ENCODE measurements at places on chromosomes 5 and 9.

DNA sequence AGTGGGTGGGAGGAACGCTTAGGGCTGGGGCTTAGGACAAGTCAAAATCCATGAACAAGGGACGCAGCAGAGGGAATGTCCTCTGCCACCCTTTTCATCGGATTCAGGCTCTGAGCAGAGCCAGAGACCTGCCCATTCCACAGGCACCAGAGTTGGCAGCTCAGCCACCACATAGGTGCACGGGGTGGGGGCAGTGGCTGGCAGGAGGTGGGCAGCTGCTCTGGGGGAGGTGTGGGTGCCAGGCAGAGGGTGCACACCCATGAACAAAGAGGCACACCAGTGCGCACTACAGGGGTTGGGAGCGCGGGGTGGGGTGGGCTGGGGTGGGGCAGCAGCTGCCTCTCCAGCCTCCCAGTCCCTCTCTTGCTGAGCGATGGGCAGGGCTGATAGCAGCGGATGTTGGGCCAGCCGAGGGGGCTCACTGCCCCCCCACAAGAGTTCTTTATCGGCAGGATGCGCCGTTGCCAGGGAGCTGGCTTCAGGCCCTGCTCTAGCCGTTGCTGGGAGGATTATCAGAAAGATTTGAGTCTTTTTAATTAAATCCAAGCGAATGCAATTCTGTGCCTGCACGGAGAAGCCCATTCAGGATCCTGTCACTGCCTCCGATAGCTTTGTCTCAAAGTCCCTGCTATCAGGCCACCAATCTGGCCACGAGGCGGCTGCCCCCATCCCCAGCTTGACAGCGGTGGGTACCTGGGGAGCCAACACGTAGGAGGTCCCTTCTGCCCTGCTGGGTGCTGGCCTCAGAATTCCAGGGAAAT, 64.3 kb upstream of the LMX1B start:
- no peak for DNase-seq

DNA sequence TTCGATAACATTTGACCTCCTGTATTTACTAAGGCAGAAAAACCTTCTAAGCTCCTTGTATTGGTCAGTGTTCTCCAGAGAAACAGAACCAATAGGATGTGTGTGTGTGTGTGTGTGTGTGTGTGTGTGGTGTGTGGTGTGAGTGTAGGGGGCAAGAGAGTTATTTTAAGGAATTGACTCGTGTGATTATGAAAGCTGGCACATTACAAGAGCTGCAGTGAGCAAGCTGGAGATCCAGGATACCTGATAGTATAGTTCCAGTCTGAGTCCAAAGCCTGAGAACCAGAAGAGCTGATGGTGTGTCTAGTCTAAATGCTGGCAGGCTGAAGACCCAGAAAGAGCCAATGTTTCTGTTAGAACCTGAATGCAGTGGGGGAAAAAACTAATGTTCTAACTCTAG, 21.2 kb upstream of the PIK3R1 start:
- no peak for DNase-seq

DNA sequence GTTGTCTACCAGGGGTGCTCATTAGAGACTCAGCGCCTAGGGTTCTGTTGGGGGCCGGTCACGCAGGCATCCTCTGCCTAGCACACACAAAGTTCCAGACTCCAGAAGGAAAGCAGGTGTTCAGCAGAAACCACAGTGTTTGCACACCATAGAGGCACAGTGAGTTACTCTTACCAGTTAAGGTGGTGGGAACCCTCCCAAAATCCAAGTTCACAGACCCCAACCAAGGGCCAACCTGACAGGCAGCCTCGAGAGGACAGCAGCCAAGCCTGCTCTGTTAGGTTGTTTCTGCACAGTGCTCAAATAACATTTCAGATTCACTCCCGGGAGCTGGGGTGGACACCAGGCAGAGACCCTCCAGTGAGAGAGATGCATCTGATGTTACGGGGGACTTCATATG, 36.2 kb downstream of the SECISBP2 start:
- DNase-seq = no peak

GRCh38 chr5:145471831-145472612, 363.1 kb downstream of the PRELID2 start:
- DNase-seq = no peak

DNA sequence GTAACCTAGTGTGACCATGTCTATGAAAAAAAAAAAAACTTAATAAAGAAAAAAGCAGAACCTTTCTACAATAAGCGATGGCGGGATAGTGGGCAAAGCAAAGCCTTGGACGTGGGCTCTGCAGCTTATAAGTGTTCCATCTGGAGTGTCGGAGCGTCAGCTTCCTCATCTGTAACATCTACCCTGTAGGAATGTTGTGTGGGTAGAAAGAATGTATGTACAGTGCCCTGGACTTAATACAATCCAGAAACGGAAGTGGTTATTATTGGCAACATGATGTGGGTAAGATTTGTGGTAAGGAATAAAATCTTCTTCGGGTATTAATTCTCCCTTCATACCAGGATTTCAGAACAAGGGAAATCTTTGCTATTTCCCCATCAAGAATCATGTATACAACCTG, 66.5 kb downstream of the SEMA5A start:
- no peak for DNase-seq

GRCh38 chr9:124264823-124265233, 7.1 kb downstream of the NEK6 start:
- no peak for DNase-seq

GRCh38 chr5:114361724-114362196, at the start of gene KCNN2:
Gene KCNN2, plus strand, starts transcription at chr5:114362070. Its CDS starts 70 bp downstream, at chr5:114362140.
- DNase-seq = peak; percentile 90

GRCh38 chr9:117013440-117013995, 326.4 kb downstream of the TRIM32 start:
- DNase-seq = no peak

DNA sequence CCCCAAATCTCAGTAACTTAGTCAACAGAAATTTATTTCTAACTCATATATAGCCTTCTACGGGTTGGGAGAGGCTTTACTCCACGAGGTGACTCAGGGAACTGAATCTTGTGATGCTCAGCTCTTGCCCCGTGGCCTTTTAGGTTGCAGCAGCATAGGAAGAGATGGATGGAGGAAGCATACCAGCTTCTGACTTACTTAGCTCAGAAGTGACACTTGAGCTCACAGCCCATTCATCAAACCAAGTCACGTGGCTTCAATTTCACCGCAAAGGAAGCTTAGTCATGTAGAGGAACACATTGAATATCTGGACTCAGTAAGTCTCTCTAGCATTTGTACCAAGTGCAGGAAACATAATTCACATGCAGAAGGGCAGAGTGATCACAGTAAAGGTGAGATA, 124.1 kb upstream of the KCNN2 start:
- DNase-seq = no peak

DNA sequence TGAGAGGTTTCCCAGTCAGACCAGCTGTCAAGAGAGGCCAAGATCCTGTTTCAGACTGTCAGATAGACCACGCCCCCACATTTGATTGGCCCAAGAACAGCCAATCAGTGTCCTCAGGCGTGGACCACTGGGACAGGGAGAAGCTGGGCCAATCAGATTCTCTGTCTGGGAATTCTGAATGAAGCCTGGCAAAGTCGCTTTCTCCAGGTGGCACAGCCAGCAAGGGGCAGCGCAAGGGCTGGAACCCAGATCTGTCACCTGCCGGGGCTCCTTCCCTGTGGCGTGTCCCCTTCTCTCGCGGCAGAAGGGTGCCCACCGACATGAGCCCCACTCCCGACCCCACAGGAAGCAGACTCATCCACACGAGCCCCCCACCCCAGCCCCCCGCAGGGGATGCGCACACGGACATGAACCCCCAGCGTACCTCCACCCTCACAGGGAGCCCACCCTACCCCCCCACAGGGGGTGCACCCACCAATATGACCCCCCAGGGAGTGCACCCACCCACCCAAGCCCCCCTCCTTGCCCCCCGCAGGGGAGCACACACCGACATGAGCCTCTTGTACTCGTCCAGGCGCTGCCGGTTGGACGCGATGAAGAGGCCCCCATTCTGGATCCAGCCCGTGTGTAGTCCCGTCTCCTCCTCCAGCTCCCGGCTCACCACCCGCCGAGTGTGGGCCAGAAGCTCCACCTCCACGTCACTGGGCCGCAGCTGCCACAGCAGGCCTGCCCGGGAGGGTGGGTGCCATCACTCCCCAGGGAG, 6.1 kb downstream of the SARDH start:
- DNase-seq = peak; percentile 99

DNA sequence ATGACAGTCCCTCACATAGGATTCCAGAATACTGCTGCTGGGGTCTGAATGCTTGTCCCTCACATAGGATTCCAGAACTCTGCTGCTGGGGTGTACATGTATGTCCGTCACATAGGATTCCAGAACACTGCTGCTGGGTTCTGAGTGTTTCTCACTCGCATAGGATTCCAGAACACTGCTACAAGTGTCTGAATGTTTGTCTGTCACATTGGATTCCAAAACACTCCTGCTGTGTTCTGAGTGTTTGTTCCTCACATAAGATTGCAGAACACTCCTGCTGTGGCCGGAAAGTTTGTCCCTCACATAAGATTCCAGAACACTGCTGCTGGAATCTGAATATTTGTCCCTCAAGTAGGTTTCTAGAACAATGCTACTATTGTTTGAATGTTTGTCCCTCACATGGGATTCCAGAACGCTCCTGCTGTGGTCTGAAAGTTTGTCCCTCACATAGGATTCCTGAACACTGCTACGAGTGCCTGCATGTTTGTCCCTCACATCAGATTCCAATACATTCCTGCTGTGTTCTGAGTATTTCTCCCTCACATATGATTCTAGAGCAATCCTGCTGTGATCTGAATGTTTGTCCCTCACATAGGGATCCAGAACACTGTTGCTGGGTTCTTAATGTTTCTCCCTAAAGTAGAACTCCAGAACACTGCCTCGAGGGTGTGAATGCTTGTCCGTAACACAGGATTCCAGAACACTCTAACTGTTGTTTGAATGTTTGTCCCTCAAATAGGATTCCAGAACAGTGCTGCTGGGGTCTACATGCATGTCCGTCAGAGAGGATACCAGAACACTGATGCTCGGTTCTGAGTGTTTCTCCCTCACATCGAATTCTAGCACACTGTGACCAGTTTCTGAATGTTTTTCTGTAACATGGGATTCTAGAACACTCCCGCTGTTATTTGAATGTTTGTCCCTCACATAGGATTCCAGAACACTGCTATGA, 200.4 kb downstream of the FOXD4L6 start:
- no peak for DNase-seq

DNA sequence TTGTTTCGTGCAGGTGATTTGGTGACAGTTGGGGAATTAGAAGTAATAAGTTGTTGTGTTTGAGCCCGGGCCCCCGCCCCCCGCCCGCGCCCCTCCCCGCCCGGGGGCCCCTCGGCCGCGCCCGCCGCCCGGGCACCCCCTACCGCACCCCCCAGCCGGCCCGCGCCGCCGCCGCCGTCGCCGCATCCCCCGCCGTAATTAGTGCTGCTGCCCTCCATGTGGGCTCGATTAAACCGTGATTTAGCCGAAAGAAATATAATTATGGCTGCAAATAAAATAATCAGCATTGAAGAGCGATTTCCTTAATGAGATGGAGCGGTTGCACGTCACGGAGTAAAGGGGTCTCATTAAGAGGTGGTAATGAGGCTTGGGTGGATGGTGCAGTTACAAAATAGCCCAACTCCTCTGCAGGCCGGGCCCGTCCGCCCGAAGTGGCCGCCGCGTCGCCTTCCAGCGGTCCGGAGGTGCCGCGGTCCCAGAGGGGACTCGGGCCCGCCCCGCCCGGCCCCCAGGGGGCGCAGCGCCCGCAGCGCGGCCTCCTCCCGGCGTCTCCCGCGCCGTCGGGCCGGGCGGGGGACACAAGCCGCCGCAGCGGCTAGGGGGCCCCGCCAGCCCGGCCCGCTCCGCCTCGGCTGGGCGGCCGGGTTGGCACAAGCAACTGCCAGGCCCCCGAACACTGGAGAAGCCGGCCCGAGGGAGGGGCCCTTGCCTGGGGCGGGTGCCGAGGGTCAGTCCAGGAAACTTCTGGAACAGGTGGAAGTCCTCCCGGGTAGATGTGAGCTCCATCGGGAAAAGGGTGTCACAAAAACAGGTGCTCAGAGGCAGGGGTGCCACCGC, 6.9 kb upstream of the OTP start:
- no peak for DNase-seq

- no peak for DNase-seq
These were observed 279.1 kb upstream of the IL12B start for GRCh38 chr5:159609359-159609758.

GRCh38 chr5:13780081-13780480, 164.4 kb downstream of the DNAH5 start:
- no peak for DNase-seq

GRCh38 chr5:180049185-180049548, 22.4 kb downstream of the RNF130 start:
- DNase-seq = no peak

DNA sequence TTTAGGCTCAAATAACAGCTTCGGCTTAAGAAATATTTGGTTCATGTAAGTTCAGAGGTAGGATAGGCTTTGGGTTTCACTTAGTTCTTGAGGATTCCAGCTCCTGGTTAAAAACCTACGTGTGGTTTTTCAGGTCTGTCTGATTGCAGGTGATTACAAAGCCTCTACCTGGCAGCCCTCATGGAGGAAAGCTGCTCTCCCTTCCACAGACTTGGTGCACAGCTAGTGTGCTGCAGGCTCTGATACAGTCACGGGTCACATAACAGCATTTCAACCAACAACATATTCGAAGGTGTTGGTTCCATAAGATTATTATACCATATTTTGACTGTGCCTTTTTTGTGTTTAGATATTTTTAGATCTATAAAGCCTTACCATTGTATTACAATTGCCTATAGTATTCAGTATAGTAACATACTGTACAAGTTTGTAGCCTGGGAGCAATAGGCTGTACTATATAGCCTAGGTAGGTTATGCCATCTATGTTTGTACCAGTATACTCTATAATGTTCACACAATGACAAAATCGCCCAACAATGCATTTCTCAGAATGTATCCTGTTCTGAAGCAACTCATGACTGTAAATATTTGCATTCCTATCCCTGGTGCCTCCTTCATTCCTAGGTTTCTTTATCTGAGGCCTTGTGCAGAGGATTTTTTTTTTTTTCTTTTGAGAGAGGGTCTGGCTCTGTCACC, 8.0 kb upstream of the DCP2 start:
- no peak for DNase-seq

GRCh38 chr5:9103290-9103689, 442.6 kb downstream of the SEMA5A start:
- no peak for DNase-seq

GRCh38 chr9:78788101-78788500, 491.2 kb downstream of the PSAT1 start:
- no peak for DNase-seq

- DNase-seq = no peak
These were observed 109.4 kb downstream of the C5orf15 start for GRCh38 chr5:133859073-133859472.

- no peak for DNase-seq
These were observed 13.7 kb upstream of the KIF4B start for GRCh38 chr5:154999865-155000264.

GRCh38 chr5:174371600-174372094, 326.1 kb downstream of the NSG2 start:
- DNase-seq = peak; percentile 55

DNA sequence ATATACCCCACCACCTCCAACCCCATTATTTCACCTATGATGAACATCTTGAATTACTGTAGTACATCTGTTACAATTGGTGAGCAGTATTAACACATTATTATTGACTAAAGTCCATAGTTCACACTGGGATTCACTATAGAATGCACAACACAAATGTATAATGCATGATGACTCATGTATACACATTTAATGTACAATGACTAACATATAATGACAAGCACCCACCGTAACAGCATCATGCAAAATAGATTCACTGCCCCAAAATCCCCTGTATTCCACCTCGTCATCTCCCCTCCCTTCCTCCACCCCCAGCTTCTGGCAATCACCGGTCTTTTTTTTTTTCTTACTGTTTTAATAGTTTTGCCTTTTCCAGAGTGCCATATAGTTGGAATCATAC, 47.1 kb upstream of the NEK6 start:
- no peak for DNase-seq

- DNase-seq = no peak
These were observed 111.7 kb upstream of the TMEM161B start for GRCh38 chr5:88380332-88380731.

Data from cerebellar cortex (tissue), 1 donor.